Vagina (tissue), 2 donors: ENCODE measurements at places on chromosomes 5 and 9. TPM values are rescaled to one million over a fixed set of nuclear protein-coding genes. Genes with fewer than 3 reads are reported as not detected.

Gene MSX2
- 1.2 TPM for total RNA-seq

Gene PCDHGC4
- total RNA-seq: 4.9 TPM

Gene MLANA
- not detected for total RNA-seq

Gene LHX6
- 8.1 TPM for total RNA-seq

Gene PTGS1
- total RNA-seq: 12.0 TPM

Gene MEIKIN
- not detected for total RNA-seq

GRCh38 chr9:5479994-5480694, 29.8 kb downstream of the CD274 start:
- DNase-seq: no peak

GRCh38 chr9:73841018-73841417, 656.1 kb upstream of the RORB start:
- DNase-seq: no peak

DNA sequence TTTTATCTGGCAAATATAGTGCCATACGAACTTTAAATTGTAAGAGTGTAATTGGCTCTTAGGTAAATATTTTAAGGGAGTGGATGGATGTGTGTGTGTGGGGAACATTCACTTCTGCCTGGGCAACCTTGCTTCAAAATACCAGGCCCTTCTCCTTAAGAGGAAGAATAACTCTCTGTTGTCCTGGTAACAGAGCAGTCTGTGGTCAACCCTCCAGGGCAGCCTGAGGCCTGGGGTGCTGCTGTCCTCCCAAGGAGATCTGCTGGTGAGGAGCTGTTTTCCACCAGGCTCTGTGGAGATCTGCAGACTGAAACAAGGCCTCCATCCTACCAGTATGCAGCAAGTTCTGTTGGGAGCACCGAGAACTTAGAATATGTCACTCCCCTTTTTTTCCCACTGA, 325.2 kb downstream of the PSAT1 start:
- no peak for DNase-seq

DNA sequence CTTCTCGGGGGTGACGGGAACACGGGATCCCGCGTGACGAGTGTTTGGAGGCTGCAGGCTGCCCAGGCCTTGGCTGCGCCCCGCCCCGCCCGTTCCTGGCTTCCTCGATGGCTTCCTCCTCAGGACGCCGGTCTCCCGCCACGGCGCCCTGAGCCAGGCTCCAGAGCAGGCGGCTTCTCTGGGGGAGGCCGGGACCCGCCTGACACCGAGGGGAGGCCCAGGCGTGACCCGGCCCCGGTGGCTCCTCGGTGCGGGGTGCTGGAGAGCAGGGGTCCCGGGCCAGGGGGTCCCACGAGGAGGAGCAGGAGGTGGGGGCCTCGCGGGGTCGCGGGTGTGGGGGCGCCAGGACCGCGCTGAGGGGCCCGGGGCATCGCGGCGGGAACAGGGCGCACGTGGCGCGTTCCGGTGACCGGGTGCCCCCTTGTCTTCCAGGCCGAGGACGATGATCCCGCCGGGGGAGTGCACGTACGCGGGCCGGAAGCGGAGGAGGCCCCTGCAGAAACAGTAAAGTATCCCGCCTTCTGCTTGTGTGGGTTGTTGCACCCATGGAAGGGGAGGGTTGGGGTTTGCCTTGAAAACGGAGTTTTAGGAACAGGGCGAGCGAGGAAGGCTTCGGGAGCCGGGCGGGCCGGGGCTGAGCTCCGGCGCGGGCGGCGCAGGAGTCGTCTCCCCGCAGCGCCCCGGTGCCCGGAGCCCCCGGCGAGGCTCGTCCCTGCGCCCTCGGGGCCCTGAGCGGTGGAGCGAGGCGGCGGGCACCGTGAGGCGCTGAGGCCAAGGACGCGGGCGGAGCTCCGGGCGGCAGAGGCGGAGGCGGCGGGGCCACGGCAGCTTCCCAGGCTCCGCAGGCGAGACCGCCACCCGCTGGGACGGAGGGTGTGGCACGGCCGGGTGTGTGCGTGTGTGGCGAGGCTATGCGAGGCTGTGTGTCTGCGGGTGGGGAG, 22.2 kb downstream of the AHRR start:
- no peak for DNase-seq

DNA sequence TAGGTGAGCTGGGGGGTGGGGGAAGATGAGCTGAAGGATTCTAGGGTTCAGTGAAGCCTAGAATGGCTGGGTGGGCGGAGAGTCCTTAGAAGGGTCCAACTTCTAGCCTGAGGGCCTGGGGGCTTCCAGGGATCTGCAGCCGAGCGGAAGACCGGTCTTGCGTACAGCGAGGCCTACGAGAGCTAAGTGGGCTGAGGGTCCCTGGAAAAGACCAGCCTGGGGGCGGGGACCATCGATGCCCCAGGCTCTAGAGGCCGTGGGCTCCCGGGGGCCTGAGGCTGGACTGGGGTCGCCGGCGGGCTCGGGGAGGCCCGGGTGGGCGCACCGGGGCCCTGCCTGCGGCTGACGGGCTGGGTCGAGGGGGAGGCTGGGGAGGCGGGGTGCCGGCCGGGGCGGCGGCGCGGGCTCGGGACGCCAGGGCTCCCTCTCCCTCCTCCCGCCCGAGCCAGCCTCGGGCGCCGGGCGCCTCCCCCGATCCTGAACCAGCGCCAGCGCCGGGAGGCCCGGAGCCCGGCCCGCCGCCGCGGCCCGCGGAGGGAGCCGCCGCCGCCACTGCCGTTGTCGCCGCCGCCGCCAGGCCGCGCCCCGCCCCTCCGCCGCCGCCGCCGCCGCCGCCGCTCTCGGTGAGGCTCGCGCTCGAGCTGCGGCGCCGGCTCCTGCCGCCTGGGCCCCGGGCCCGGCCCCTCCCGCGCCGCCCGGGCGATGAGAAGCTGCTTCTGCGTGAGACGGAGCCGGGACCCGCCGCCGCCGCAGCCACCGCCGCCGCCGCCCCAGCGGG, at the start of gene MVB12B:
Gene MVB12B, plus strand, starts transcription at position 602 of the 778 bp plus-strand sequence. Its CDS starts 101 bp downstream, at position 703.
- DNase-seq: no peak

DNA sequence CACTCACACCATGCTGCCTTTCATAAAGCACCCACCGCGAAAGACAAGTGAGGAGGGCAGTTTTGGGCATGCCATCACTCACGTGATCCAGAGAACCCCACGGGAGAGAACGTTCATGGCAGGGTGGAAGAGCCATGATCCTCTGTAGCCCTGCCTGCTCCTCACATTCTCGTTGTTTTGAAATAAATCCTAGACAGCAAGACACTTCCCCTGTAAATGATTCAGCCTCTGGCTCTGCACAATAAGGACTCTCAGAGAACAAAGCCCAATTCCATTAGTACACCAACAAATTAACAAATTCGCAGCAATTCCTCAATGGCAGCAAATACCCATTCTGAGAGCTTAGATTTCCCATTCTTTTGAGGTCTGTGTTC, 71.5 kb downstream of the WNK2 start:
- DNase-seq: no peak

GRCh38 chr5:151737431-151737830, 21.0 kb downstream of the ATOX1 start:
- DNase-seq: no peak

GRCh38 chr5:150703762-150704161, 2.9 kb upstream of the RBM22 start:
- no peak for DNase-seq

DNA sequence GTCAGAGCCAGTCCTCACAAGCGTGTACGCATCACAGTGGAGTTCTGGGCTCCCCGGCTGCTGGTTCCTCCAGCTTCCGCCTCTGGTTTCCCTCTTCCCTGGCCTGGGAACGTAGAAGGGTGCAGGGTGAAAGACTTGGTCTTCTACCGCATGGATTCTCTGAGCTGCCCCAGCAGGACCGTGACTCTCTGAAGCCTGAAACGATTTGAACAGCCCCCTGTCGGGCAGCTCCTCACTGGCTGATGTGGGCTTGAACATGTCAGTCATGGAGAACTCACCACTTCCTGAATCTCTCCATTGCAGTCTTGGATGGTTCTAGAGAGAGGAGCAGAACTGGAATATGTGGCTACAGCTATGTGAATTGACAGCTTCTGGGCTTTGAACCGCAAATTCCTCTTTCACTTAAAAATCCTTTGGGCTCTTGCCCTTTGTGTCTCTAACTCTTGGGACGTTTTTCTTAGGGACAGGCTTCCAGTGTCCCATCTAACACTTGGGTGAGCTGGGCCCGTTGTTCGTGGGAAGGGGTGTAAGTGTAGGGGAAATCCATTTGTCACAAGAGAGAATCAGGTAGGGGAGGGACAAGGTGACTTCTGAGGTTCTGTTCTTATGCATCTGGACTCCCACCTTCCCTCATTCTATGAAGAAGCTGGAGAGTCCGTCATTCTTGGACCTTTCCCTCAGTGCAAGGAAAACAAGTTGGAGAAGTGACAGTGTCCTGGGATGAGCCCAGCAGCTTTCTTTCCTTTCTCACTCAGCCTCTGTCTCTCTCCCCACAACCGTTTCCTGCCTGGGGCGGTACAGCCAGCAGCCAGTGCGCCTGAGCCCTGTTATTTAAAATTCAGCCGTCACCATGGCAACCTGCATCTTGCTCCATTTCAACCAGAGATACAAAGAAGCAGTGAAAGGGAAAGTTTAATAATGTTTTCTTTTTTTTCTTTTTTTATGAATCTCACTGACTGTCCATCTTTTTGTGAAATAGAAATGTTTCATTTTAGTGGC, 84.7 kb downstream of the PTTG1 start:
- DNase-seq: no peak
